T-helper 17 cell (primary cell): ENCODE measurements at places on chromosomes 13 and 19. TPM values are rescaled to one million over a fixed set of nuclear protein-coding genes. Genes with fewer than 3 reads are reported as not detected.

DNA sequence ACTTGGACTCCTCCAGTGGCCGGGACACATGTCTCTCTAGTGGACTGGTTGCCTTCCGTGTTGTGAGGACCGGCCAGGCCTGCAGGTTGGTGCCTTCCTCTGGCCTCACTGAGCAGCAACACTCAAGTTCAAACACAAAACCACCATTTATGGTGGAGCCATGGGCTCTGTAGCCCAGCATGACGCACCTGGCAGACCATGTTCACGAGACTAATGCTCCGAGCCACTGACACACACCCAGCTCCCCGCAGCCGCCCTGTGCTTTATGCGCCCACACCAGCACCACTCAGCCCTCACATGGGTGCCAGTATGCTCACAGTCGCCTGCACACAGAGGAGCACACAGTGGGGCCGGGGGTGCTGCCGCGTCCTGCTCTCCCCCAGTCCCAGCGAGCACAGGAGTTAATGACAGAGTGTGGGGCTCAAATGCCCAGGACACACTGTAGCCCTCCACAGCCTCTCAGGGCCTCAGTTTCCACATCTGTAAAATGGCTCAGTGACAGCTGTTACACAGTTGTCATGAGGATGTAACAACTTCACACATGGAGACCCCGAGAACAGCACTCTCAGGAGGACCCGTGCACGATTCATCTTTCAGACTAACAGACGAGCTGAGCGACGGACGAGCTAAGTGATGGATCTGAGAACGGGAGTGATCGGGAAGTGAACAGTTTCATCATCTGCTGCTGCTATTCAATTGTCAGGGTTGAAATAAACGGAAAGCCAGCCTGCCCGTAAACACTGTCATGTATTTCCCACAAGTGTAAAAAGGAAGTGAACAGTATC, 7.8 kb downstream of the GAS6 start:
- DNase-seq: no peak

- DNase-seq: no peak
These were observed 86.8 kb upstream of the STARD13 start for GRCh38 chr13:33372251-33372919.

GRCh38 chr19:52217576-52217975, 27.7 kb downstream of the PPP2R1A start:
- no peak for DNase-seq

GRCh38 chr13:35782793-35783192, 306.3 kb upstream of the MAB21L1 start:
- no peak for DNase-seq

DNA sequence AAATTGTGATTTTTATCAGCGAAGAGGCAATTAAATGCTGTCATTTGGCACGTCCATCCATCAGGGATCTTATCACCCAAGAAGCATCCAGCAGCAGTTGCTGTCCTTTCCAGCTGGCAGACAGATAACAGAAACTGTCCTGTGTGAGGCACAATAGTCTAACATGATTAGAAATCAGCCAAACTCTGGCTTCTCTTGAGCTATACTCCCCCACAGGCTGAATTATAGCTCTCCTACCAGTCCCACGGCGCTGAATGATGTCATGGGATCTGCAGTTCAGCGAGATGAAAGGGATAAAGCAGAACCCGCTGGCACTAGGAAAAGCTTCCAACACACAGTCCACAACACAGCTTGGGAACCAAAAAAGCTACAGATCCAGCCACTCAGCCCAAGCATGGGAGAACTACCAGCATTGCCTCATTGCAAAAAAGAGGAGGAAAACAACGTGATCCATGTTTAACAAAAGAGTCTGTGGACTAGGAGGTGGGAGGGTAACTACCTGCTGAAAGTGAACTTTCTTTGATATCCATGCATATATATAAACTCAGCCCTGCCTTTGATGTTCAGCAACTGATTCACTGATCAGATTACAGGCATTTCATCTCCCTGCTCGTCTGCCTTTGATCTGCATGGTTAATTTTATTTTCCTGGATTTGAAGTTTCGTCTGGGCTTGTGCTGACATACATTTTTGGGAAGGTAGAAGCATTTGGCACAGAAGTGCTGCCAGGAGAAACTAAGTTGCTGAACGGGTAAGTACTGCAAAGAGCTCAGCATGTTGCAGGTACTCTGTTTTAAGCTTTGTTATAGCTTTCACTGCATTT, at the start of gene TNFRSF19:
Gene TNFRSF19 (plus strand): TSS at position 314 of the 822 bp plus-strand sequence. CDS start 19,772 bp downstream, outside the sequence.
- no peak for DNase-seq

- peak; percentile 72 for DNase-seq
These were observed 1.8 kb downstream of the DBP start for GRCh38 chr19:48635263-48635965.

DNA sequence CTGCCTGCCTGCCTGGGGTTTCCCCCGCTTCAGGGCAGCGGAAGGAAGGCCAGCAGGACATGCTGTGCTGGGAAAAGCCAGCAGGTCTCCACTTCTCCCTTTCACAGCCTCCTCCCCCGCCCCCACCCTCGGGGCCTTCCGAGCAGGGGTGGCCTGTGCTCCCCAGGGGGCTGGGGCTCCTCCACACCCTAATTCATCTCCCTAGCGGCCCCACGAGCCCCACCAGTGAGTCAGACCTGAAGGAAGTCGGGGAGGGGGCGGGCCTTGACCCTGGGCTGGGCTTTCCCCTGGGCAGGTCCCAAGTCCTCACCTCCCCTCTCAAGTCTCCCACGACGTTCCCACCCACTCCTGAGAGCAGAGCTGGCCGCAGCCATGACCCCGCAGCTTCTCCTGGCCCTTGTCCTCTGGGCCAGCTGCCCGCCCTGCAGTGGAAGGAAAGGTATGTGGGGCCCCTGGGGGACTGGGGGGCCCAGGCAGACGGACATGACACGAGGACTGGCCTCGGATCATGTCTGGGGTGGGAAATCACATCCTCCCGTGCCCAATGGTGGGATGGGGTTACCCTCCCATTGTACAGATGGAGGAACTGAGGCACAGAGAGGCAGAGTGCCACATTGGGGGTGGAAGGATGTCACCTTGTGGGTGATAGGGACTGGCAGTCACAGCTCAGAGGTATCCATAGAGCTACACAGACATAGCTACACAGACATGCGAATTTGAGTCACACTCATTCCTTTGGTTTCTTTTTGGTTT, at the start of gene EBI3:
Gene EBI3 (plus strand): TSS at position 345 of the 753 bp plus-strand sequence. CDS start 28 bp downstream, at position 373.
- DNase-seq: no peak

DNA sequence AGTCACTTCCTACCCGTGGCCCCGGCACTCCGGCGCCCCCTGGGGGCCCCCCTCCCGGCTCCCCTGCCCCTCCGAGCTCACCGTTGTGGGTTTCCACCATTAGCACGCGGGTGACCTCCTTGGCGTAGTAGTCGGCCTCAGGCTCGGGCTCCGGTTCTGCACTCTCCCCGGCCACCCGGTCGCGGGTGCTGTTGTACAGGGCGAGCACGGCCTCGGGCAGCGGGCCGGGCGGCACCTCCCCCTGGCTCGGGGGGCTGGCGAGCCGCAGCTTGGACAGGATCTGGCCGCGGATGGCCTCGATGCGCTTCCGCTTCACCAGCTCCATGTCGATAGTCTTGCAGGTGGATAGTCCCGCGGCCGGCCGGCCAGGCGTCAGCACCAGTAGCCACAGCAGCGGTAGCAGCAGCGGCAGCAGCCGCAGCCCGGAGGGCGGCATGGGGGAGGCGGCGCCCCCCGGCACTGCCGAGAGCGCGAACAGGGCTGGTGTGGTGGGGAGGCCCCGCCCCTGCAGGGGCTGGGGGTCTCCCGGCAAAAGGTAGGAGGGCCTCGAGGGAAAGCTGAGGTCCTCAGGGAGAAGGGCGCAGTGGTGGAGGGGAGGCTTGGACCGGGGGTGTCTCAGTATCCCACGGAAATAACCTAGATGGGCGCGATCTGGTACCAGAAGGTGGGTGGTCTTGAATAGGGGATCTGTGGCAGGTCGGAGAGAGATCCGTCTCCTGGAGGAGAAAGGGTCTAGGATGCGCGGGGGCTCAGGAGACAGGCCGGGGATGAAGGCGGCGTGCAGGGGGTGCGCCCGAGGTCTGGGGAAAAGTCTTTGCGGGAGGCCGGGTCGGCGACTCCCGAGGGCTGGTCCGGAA, 885 bp downstream of the TGFB1 start:
- DNase-seq: peak; percentile 76

DNA sequence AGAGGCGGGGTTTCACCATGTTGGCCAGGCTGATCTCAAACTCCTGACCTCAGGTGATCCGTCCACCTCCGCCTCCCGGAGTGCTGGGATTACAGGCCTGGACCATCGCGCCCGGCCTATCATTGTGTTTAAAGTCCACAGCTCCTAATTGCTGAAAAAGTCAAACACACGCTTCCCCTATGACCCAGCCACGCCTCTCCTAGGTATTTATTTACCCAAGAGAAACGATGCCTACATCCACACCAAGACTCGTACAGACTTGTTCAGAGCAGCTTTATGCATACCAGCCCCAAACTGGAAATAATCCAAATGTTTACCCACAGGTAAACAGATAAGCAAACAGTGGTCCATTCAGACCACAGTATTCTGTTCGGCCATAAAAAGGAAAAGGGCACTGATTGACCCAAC, 15.1 kb downstream of the ZNRF4 start:
- DNase-seq: no peak

DNA sequence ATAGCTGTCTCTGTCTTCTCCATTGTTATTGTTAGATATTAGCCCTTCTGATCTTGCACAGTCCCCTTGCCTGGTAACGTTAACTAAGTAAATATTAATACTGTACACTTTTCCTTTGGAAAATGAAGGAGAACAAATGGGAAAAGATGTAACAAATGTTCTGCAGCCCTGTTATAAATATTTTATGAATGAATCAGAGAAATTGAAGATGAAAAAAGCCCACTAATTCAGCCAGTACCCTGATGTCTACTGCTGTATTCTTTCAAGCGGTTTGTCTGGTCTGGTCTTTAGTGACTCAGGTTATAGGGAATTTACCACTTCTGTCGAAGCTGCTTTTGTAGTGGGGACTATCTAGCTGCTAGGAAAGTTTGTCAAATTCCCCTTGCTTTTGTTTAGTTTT, 121.0 kb downstream of the COG6 start:
- DNase-seq: no peak

GRCh38 chr19:44527554-44527953, 1.9 kb downstream of the CEACAM20 start:
- no peak for DNase-seq

DNA sequence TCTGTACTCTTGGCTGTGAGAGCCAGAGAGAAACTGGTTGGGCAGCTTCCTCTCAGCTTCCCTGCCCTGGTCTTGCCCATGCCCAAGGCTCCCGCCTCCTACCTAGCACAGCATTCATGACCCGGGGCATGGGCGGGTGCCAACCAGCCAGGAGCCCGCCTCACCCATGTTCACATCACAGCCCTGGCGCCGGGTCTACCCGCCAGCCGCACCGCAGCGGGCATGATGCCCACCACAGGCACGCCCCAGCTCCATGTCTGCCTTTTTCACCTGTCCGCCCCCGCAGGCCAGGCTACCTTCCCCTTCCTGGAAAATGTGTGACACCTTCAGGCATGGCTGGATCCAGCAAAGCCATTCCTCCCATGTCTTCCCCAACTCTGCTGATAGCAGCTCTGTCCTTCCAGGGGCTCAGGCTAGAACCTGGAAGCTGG, 42.1 kb downstream of the PTPRS start:
- DNase-seq: no peak

- no peak for DNase-seq
These were observed 23.8 kb downstream of the ATP11A start for GRCh38 chr13:112713517-112714253.

DNA sequence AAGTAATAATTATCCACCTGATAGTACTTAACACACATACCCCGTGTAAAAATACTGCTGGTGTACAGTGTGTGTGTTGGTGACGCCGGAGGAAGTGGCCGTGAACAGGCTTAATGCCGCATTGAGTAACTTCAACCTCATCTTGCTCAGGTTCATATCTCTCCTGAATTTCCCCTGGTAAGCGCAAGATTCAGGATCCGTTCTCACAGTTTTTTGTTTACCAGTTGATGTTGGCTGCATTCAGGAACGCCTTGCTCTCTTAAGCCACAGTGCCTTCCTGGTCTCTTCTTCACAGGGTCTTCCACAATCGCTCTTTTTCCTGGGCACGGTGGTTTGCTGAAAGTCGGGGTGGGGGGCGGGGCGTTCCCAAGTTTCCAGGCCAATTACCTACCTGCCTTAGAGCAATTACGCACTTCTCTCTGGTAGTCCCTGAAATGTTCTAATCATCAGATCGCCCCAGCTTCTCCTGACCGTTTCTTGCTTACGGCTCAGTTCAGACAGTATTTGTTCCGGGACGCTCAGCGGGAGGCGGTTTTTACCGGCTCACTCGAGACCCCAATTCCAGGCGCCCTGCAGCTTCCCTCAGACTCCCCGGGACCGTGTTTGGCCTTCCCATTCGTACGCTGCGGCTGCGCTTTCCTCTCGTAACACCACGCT, 706 bp upstream of the DNAJC3 start:
- DNase-seq: no peak

GRCh38 chr19:6048348-6048747, 62.0 kb downstream of the RFX2 start:
- DNase-seq: no peak

- DNase-seq: no peak
These were observed 16.6 kb downstream of the GJA3 start for GRCh38 chr13:20144141-20144850.

- no peak for DNase-seq
These were observed 3.2 kb upstream of the GSX1 start for GRCh38 chr13:27789153-27789494.

- no peak for DNase-seq
These were observed 2278.0 kb upstream of the PCDH20 start for GRCh38 chr13:63693696-63694095.

- DNase-seq: no peak
These were observed 2771.0 kb upstream of the PCDH20 start for GRCh38 chr13:64186503-64187250.

- no peak for DNase-seq
These were observed 31.8 kb upstream of the CBY2 start for GRCh38 chr13:45670189-45670885.

- DNase-seq: no peak
These were observed 2.0 kb upstream of the GAPDHS start for GRCh38 chr19:35531291-35531690.

The HCST gene
- 63.0 TPM for total RNA-seq

The PRR20C gene
- not detected for total RNA-seq

The SMAD9 gene
- not detected for total RNA-seq

The F10 gene
- total RNA-seq: not detected

The PLEKHG2 gene
- total RNA-seq: 119 TPM

The SLC10A2 gene
- total RNA-seq: not detected

The CCDC8 gene
- not detected for total RNA-seq

The DACH1 gene
- not detected for total RNA-seq
